ENCODE measurements at places on chromosomes 7 and 10.

- DNase-seq, result no peak
Measured at GRCh38 chr7:43823941-43824340, 45.4 kb downstream of the MRPS24 start.

GRCh38 chr7:137449016-137449415 is 105.5 kb upstream of the PTN start:
- DNase-seq, result no peak

- peak; percentile 31 for DNase-seq
Measured at GRCh38 chr10:88968391-88968790, 15.8 kb upstream of the ACTA2 start.

GRCh38 chr7:93923942-93924341 is 2.4 kb downstream of the GNG11 start:
- peak; percentile 60 for DNase-seq

- DNase-seq, result no peak
Measured at GRCh38 chr10:120824881-120825309, 26.3 kb upstream of the WDR11 start.

GRCh38 chr7:76008156-76008687 is 13.8 kb upstream of the TMEM120A start:
- no peak for DNase-seq

GRCh38 chr10:13924040-13924725 is 337.4 kb downstream of the PRPF18 start:
- DNase-seq, result peak; percentile 86

- no peak for DNase-seq
Measured at GRCh38 chr10:4053940-4054339, 268.9 kb upstream of the KLF6 start.

- no peak for DNase-seq
Measured at GRCh38 chr10:60576130-60577069, 186.7 kb upstream of the ANK3 start.

DNA sequence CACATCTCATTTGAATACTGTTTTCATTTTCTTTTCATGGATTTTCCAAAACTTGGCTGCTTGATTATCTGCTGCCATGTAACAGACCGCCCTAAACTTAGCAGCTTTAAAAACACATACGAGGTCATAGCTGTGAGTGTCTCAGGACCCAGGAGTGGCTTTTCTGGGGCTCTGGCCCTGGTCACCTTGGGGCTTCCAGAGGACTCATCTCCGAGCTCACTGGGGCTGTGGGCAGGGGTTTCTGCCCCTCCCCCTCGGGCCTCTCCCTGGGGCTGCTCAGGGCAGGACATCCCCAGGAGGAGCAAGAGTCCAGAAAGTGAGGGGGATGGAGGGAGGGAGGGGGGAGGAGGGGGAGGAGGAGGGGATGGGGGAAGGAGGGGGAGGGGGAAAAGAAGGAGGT is 77.0 kb downstream of the NKX6-2 start:
- no peak for DNase-seq

GRCh38 chr7:30995536-30995935 is 31.8 kb downstream of the GHRHR start:
- no peak for DNase-seq

GRCh38 chr10:33521062-33521461 is 186.6 kb upstream of the NRP1 start:
- DNase-seq, result peak; percentile 74

GRCh38 chr10:1961989-1962388 is 224.7 kb upstream of the ADARB2 start:
- no peak for DNase-seq

- DNase-seq, result no peak
Measured at GRCh38 chr10:44478876-44479705, 94.2 kb upstream of the CXCL12 start.

- DNase-seq, result peak; percentile 57
Measured at GRCh38 chr7:146805082-146805481, 688.5 kb downstream of the CNTNAP2 start.

DNA sequence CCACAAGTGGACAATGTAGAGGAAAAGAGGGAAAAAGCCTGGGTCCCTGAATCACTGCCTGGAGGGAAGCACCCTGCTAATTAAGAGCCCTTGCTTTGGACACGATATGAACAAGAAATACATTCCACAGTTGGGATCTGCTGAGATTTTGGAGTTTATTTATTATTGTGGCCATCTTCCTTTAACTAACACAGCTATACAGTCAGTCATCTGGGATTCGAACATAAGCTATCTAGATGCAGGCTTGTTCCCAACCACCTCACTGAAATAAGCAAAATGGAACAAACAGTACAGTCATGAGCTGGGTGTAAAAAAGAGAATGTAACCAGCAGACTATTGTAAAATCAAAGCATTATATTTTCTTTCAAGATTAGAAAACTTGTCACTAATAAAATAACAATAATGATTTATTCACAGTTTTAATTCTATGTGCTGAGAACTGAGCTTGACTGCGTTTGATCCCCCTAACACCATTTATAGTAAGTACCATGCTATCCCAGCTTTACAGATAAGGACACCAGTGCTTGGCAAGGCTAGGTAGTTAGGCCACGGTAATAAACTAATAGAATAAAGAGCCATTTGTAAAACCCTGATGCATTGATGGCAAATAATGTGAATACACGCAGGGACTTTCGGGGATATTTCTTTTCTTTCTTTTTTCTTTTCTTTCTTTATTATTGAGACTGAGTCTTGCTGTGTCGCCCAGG is 223.8 kb upstream of the KLF6 start:
- DNase-seq, result no peak

- no peak for DNase-seq
Measured at GRCh38 chr7:112193915-112194502, 12.2 kb downstream of the DOCK4 start.

- DNase-seq, result no peak
Measured at GRCh38 chr10:92544296-92544695, 29.6 kb downstream of the IDE start.

- no peak for DNase-seq
Measured at GRCh38 chr7:44284216-44284615, 41.2 kb downstream of the CAMK2B start.

- DNase-seq, result peak; percentile 35
Measured at GRCh38 chr7:152336754-152337368, 98.9 kb downstream of the KMT2C start.

DNA sequence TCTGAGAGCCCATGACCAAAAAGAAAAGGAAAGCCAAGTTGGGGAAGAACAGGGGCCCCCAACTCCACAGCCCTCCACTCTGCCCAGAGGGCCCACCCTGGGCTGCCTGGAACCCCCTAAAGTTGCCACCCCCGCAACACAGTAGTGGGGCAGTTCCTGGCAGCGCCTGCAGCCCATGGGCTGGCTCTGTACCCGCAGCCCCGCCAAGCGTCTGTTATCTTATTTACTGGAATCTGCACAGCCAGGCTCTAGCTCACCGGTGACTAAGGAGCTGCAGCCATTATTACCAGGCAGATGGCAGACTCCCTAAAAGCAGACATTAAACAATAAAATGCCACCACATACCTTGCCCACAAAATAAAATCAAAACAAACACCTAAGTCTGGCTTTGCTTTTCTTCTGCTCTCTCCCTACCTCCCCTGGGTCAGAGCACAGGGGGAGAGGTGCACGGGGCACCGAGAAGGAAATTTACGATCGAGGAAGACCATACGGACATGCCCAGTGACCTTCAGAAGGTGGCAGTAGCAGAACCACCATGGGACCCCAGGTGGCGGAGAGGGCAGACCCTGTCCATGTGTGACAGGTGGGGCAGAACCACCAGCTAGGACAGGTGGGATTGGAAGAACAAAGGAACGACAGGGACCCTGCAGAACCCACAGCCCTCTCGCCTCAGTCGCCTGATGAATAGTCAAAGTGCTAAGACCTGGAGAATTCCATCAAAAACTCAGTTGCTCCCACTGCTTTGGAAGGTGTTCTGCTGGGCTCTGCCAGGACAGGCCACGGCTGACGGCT is 66.3 kb downstream of the PRKAG2 start:
- DNase-seq, result no peak

GRCh38 chr7:48528646-48529045 is 357.4 kb downstream of the ABCA13 start:
- DNase-seq, result no peak

DNA sequence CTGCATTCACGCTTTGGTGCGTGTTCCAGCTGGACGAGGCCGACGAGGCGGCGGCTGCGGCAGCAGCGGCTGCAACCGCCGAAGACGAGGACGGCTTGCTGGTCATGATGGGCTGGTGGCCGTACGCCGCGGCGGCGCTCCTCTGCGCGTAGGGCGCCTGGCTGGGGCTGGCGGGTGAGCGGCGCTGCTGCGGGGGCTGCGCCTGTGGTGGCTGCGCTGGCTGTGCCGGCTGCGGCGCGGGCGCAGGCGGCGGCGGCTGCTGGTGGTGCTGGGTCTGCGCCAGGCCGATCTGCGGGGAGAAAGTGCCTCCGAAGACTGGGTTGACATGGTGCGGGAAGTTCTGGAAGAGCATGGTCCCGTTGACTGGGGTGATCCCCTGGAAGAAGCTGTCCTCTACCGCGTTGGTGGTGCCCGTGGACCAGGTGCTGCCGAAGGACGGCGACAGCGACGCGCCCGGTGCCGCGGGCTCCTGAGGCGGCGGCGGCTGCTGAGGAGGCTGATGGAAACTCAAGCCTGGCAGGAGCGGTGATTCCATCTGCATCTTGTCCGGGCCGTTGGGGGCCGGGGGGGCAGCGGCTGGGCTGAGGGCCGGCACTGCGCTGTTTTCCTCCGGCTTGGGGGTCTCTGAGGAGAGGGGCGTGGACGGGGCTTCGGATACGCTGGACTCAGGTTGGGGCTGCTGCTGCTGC is 51.1 kb downstream of the CPEB3 start:
- DNase-seq, result no peak

GRCh38 chr10:51896849-51897248 is 197.5 kb upstream of the CSTF2T start:
- DNase-seq, result peak; percentile 90

DNA sequence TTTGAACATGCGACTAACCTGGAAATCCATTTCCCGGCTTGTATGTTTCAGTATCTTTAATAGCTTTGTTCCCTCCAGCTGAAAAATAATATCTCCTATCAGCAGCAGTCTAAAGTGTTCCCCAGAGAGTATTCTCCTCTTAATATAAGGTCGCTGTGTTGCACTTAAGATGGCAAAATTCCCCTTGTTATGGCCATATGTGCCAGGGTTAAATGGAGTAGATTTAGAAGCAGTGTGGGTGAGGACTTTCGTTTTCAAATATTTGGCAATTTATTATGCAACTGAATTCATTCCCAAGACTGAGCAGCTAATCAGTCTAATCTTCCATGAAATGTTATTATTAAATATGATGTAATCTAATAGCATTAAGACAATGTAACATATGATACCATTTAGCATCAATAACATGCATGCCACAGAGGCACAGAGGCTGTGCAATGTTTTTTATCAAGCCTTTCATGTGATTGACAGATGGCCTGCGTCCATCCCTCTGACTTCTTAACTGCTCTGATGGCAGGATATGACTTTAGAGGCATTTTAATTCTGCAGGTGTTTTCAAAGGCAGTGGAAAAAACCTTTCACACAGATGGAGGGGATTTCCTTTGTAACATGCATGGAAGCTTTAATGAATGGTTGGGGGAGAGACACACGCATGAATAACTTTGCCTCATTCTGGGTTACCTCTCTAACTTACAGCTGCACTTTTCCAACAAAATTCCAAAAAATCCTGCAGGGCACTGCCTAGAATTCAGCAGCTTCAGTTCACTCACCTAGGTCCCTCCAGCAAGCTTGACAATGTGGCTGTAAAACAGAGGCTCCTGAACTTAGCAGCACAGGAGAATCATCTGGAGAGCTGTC is 55.1 kb upstream of the ZPBP start:
- no peak for DNase-seq

DNA sequence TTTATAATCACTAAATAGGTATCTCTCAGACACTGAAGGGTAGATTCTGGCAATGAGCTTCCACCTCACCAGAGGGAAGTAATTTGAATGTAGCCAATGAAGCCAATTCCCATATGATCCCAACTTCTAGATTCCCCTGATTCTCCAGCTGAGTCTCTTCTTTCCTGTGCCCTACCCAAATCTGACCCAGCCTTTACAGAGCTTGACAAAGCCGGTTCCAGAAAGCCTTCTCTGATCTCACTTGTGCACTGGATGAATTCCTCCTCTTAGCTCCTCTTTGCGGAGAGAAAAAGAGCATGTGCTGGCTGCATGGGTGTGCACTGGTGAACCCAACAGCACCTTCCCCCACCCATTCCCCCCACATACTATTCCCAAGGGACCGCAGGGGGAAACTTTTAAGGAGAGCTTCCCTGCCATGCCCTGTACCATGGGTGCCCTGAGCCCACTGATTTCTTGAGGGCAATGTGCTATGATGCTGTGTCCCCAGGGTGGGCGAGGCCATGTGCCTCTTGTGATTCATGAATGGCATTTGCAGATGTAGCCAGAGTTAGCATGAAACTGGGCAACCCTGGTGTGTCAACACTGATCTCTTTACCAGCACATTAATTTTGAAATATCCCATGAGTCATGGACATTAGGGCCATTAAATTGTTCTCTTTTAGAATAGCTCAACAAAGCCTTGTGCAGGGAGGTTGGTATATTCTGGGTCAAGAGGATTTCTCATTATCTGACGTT is 50.4 kb upstream of the PLEKHA1 start:
- DNase-seq, result peak; percentile 15

DNA sequence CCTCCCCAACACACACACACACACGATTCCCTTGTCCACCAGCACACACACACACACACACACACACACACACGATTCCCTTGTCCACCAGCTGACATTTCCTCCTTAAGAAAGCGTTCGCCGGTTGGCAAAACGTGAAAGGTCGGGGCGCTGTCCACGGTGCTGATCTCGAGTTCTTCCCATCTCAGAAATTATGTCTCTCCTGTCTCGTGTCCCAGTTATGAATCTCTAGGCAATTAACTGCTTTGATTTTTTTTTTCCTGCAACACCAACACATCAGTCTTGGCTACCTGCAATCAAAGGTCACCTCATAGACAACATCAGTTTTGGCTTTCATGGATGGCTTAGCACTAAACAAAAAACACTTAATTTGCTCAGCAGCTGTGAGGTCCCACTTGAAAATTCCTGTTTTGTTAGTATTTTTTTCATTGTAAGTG is 1.9 kb downstream of the INA start:
- peak; percentile 38 for DNase-seq

- no peak for DNase-seq
Measured at GRCh38 chr10:125129076-125129458, 31.3 kb downstream of the CTBP2 start.

DNA sequence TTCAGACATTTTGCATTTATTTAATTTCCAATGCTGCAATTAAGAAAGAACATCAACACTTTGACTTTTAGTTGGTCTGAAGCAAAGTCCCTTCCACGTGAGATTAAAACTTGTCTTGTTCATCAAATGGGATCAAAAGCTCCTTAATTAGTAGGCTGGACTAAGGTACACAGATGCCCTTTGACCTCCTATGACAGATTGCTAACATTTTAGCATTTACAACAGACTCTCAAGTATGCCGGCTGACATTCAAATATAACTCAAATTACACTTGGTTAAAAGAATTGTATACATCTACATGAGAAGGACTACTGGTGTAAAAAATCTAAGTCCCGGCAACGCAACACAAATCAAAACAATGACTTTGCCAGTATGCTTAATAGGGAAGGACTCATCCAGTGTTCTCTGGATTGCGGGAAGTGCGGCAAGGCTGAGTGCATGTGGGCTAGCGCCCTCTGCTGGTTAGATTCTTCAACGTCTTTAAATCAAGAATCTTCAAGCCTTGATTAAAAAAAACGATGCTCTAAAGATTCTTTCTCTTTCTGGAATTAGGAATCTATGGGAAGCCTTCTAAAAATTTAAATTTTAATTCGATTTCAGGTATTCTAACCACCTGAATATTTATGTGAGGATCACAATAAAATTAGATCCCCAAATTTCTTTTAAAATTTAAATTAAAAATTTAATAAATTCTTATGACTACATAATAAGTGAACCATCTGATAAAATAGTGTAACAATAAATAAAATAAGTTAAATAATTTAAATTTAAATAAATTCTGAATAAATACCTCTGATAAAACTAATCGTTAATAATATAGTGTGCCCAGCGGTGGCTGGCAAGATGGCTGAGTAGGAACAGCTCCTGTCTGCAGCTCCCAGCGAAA is 444.7 kb downstream of the DGKB start:
- peak; percentile 74 for DNase-seq
